Heart right ventricle (tissue), 16 donors: ENCODE measurements at places on chromosomes 2 and 18.
A peak's percentile ranks its signal among the peaks of the same experiment; 100 is the strongest.

GRCh38 chr2:156189143-156189542, 143.4 kb downstream of the NR4A2 start:
- no peak overlapping the region for H3K4me3 ChIP-seq
- no peaks in the 10 kb centered on the region for H3K4me1 ChIP-seq
- no peaks in the 10 kb centered on the region for H3K36me3 ChIP-seq
- DNase-seq, result no peak
- H3K27me3 ChIP-seq, result no peaks in the 10 kb centered on the region

DNA sequence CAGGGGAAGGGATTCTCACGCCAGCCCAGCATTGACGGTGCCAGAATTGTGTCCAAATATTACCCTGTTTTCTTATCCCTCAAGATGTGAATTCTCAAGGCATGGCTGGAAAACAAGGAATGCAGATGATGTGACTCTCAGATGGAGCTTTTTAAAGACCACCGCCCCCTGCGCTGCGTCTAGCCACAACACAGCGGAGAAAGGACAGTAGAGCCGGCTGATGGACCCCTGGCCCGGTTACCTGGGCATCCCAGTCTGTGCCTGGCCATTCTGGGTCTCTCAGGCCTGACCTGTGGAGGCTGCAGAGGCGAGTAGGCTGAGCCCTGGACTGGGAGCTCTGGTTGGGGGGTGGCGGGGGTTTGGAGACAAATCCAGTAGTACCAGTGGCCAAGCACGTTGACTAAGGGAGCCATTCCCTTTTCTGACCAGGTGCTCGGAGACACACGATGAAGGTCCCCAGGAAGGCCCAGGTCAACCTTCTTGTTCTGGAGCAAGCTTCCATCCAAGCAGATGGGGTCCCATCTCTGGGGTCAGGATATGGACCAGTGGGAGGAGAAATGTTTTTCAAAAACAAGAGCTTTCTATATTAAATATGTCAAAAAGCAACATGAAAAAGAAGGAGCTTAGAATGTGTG, 5.3 kb downstream of the CAPN13 start:
- H3K4me1 ChIP-seq, result no peaks in the 10 kb centered on the region
- no peaks in the 10 kb centered on the region for H3K36me3 ChIP-seq
- H3K4me3 ChIP-seq, result no peak overlapping the region
- no peak overlapping the region for H3K27ac ChIP-seq
- DNase-seq, result no peak

DNA sequence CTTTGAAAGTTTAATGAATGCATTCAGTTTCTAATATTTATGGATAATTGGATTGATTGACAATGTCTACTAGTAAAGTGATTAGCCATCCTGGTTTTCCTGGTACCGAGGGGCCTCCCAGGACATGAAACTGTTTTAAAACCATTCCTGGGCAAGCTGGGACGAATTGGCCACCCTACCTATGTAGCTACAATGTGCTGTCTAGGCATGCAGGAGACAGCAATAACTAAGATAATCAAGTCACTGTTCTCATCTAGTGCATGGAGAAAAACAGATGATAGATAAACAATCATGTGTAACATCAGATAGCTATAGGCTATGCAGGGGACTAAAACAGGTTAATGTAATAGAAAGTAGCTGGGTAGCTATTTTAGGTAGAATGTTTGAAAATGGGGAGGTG, 67.1 kb downstream of the PMAIP1 start:
- no peaks in the 10 kb centered on the region for H3K4me1 ChIP-seq
- H3K27ac ChIP-seq, result no peak overlapping the region
- H3K36me3 ChIP-seq, result no peaks in the 10 kb centered on the region
- H3K27me3 ChIP-seq, result peaks cover 35% of the 10 kb centered on the region
- DNase-seq, result no peak

DNA sequence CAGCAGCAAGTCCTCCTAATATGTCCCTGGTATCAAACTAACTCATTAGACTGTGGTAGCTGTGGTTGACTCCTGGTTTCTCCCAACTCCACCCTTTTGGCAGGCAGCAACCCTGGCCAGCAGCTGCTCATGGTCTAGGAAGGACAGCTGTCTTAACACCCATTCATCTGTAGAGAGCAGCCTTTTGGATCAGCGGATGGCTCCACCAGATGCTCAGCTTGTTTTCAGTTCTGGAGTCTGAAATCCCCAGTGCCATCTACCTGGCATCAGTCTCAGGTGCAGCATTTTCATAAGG, 100.5 kb downstream of the SPOPL start:
- no peak overlapping the region for H3K4me3 ChIP-seq
- no peak for DNase-seq
- H3K27ac ChIP-seq, result no peak overlapping the region

GRCh38 chr18:31920277-31920676, 22.7 kb downstream of the TRAPPC8 start:
- no peak overlapping the region for H3K4me3 ChIP-seq
- no peak for DNase-seq
- no peaks in the 10 kb centered on the region for H3K27me3 ChIP-seq
- H3K27ac ChIP-seq, result no peak overlapping the region

- H3K27me3 ChIP-seq, result no peaks in the 10 kb centered on the region
- DNase-seq, result no peak
- H3K4me3 ChIP-seq, result no peak overlapping the region
- H3K4me1 ChIP-seq, result peaks cover 23% of the 10 kb centered on the region
- no peak overlapping the region for H3K27ac ChIP-seq
- H3K36me3 ChIP-seq, result no peaks in the 10 kb centered on the region
These were observed 2.8 kb upstream of the STK25 start for GRCh38 chr2:241511091-241511741.

- no peak overlapping the region for H3K4me3 ChIP-seq
- no peaks in the 10 kb centered on the region for H3K36me3 ChIP-seq
- no peaks in the 10 kb centered on the region for H3K27me3 ChIP-seq
These were observed 23.5 kb upstream of the BZW1 start for GRCh38 chr2:200788121-200788718.

DNA sequence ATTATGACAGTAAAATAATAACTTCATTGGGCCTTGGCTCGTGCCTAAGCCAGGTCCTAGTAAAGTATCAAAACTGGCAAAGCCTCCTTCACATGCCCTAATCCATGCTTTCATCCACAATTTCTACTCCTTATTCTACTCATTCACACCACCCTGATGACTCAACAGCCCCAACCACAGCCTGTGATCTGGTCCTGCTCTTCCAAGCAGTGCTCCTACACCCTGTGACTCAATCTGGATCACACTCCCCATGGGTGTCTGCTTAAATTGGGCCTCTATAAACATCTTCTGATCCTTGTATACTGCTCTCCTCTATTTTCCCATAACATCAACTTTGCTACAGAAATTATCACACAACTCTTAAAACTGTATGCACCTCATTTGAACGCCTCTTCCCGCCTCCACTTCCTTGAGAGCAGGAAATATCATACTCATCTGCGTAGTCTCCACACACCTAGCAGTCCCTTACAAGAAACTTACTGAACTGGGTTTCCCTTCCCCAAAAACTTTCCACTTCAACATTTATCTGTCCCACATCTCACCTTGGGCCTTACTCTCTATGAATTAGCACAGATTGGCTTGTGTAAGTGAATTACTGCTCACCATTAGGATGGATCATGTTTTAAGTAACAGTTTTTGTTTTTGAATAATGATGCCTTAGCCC, 15.9 kb downstream of the GTF3C3 start:
- H3K27ac ChIP-seq, result no peak overlapping the region
- H3K27me3 ChIP-seq, result no peaks in the 10 kb centered on the region
- no peak overlapping the region for H3K4me3 ChIP-seq

GRCh38 chr2:42268528-42269151, 92.4 kb downstream of the COX7A2L start:
- no peak for DNase-seq
- H3K36me3 ChIP-seq, result no peaks in the 10 kb centered on the region
- no peaks in the 10 kb centered on the region for H3K27me3 ChIP-seq

- no peak overlapping the region for H3K27ac ChIP-seq
- H3K27me3 ChIP-seq, result no peaks in the 10 kb centered on the region
- no peak overlapping the region for H3K4me3 ChIP-seq
- H3K36me3 ChIP-seq, result no peaks in the 10 kb centered on the region
- DNase-seq, result no peak
- H3K4me1 ChIP-seq, result peaks cover 16% of the 10 kb centered on the region
These were observed 70.4 kb upstream of the FZD5 start for GRCh38 chr2:207840101-207840500.

DNA sequence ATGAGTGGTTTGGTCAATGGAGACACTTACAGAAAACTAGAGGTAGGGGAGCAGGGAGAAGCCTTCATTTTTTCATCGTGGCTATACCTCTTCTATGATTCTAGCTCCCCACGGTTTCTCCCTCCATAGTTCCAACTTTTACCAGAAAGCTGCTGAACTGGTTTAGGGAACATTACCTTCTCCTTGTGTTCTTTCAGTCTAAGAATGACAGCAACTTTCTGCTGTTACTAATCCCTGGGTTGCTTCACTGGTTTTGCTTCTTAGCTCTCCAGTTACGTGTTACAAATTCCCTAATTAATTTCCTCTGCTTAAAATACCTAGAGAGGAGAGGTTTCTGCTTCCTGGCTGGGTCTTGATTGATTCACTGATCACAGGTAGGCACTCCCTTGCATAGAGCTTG, 499.9 kb downstream of the SLC4A3 start:
- DNase-seq, result no peak
- no peaks in the 10 kb centered on the region for H3K27me3 ChIP-seq
- H3K4me1 ChIP-seq, result no peaks in the 10 kb centered on the region
- H3K36me3 ChIP-seq, result no peaks in the 10 kb centered on the region
- H3K4me3 ChIP-seq, result no peak overlapping the region

DNA sequence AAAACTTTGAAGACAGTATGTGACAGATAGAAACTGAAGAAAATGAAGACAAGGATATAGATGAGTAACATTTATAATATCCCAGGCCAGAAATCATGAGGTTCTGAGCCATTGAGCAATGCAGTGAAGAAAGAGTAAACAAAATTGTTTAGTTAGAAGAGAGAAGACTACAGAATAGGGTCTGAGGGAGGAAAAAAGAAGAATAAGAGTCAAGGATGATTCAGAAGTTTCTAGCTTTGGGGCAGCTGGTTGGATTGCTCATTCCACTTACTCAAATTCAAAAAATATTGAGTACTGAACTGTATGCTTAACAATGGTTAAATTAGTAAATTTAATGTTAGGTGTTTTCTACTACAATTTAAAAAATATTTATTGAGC, 155.0 kb upstream of the OTX1 start:
- DNase-seq, result no peak
- no peak overlapping the region for H3K4me3 ChIP-seq
- no peaks in the 10 kb centered on the region for H3K27me3 ChIP-seq
- H3K36me3 ChIP-seq, result no peaks in the 10 kb centered on the region
- no peak overlapping the region for H3K27ac ChIP-seq
- H3K4me1 ChIP-seq, result no peaks in the 10 kb centered on the region

GRCh38 chr2:47152803-47153202, 2.3 kb downstream of the STPG4 start:
- peaks cover 52% of the 10 kb centered on the region for H3K36me3 ChIP-seq
- no peak overlapping the region for H3K27ac ChIP-seq
- H3K27me3 ChIP-seq, result no peaks in the 10 kb centered on the region
- no peak for DNase-seq
- H3K4me3 ChIP-seq, result no peak overlapping the region
- no peaks in the 10 kb centered on the region for H3K4me1 ChIP-seq

DNA sequence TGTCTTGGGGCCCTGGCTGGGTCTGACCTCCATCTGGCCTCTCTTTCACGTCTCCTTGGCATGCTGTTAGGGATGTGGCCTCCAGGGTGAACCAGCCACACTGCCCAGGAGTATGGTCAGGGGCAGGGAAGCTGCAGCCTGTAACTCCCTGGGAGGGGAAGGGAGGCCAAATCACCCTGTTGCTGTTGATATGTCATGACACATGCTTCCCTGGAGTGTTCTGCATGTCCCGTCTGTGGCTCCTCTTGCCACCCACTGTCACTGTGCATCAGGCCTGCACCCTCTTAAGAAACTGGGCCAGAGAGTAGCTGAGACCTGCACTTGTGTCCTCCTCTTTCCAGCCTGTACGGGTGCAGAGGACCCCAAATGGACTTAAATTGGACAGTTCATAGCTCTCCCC, 221.3 kb downstream of the FHOD3 start:
- H3K4me1 ChIP-seq, result peaks cover 19% of the 10 kb centered on the region
- H3K27ac ChIP-seq, result peak overlapping the region; percentile 56
- no peaks in the 10 kb centered on the region for H3K36me3 ChIP-seq
- H3K4me3 ChIP-seq, result no peak overlapping the region
- DNase-seq, result no peak
- H3K27me3 ChIP-seq, result no peaks in the 10 kb centered on the region

- H3K4me1 ChIP-seq, result no peaks in the 10 kb centered on the region
- no peaks in the 10 kb centered on the region for H3K27me3 ChIP-seq
- no peak for DNase-seq
- H3K36me3 ChIP-seq, result no peaks in the 10 kb centered on the region
These were observed 365.5 kb upstream of the ID2 start for GRCh38 chr2:8316356-8316755.

GRCh38 chr2:67318031-67318430, 79.1 kb upstream of the ETAA1 start:
- H3K36me3 ChIP-seq, result no peaks in the 10 kb centered on the region
- H3K27me3 ChIP-seq, result no peaks in the 10 kb centered on the region
- no peak for DNase-seq

GRCh38 chr2:233130481-233131020, 70.4 kb downstream of the INPP5D start:
- no peak overlapping the region for H3K27ac ChIP-seq
- no peaks in the 10 kb centered on the region for H3K27me3 ChIP-seq
- DNase-seq, result no peak

- H3K27ac ChIP-seq, result no peak overlapping the region
- no peak for DNase-seq
These were observed 13.4 kb upstream of the CELF4 start for GRCh38 chr18:37578886-37579513.

GRCh38 chr2:148244593-148245292, 223.9 kb downstream of the MBD5 start:
- no peaks in the 10 kb centered on the region for H3K4me1 ChIP-seq
- no peak overlapping the region for H3K4me3 ChIP-seq
- H3K27me3 ChIP-seq, result no peaks in the 10 kb centered on the region
- no peaks in the 10 kb centered on the region for H3K36me3 ChIP-seq
- H3K27ac ChIP-seq, result no peak overlapping the region
- no peak for DNase-seq

DNA sequence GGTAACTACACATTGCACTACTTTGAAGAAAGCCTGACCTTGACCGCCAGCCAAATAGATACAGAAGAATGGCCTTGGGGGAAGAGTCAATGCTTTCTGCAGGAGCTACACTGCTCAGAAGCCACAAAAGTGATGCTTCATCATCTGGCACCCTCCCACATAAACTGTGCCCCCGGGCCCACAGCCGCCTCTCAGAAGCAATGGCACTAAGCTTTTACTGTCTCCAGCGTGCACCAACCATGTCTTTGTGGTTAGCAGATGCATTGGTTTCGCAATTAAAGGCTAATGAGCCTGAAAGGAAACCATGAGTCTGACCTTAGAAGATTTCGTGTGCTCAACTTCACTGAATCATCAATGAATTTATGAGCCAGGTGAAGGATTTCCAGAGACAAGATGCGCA, 209.4 kb upstream of the TRIB2 start:
- H3K36me3 ChIP-seq, result no peaks in the 10 kb centered on the region
- H3K27ac ChIP-seq, result no peak overlapping the region
- DNase-seq, result no peak
- H3K27me3 ChIP-seq, result no peaks in the 10 kb centered on the region

GRCh38 chr2:25315316-25315680, 26.4 kb downstream of the DNMT3A start:
- H3K27ac ChIP-seq, result peak overlapping the region; percentile 91
- no peak overlapping the region for H3K4me3 ChIP-seq
- H3K4me1 ChIP-seq, result peaks cover 60% of the 10 kb centered on the region
- no peaks in the 10 kb centered on the region for H3K27me3 ChIP-seq
- peaks cover 22% of the 10 kb centered on the region for H3K36me3 ChIP-seq
